ENCODE measurements at places on chromosomes 6 and 20. TPM values are rescaled to one million over a fixed set of nuclear protein-coding genes. Genes with fewer than 3 reads are reported as not detected.

GRCh38 chr20:36881888-36882287, 6.0 kb downstream of the TLDC2 start:
- peak; percentile 62 for DNase-seq

DNA sequence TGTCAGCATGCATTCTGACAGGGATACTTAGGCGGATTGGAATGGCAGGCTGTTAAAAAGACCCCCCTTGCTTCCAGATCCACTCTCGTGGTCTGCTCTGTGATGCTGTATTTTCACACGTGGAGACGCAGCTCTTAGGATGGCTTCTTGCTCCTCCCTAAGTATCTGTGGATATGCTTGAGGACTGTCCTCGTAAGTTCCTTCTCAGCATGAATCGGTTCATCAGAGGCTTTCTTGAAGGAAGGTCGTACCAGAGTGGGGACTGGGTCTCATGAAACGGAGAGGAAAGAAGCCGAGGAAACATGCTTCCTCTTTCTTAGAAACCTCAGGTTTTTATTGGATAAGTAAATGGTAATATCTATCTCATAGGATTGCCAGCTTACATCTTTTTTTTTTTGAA, 220.4 kb downstream of the FARS2 start:
- DNase-seq: no peak

The LIME1 gene
- 2.4 TPM for total RNA-seq

- DNase-seq: no peak
Measured at GRCh38 chr6:136499370-136499769, 50.9 kb downstream of the MAP7 start.

DNA sequence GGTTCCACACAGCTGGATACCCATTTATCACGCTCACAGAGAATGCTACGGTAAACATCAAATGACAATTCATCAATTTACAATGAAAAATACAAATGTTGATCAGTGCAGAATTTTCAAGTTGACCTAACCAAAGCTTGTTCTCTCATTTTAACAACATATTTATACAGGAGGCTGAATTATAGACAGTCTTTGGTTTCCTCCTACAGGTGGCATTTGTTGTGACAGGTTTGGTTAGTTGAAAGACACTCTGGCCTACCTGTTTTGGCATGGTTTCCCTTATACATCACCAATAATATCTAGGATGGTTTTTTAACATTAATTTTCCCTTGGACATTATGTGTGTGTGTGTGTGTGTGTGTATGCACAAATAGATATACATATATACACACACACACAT, 642.5 kb upstream of the MMS22L start:
- no peak for DNase-seq

The FNDC11 gene
- not detected for total RNA-seq

The CCDC28A gene
- total RNA-seq: 19.0 TPM

GRCh38 chr6:63941747-63942470, 306.3 kb downstream of the PHF3 start:
- DNase-seq: no peak

The NKAIN2 gene
- not detected for total RNA-seq
